ENCODE measurements at places on chromosomes 4 and X.

- DNase-seq: no peak
Measured at GRCh38 chr4:92814677-92815076, 510.9 kb downstream of the GRID2 start.

DNA sequence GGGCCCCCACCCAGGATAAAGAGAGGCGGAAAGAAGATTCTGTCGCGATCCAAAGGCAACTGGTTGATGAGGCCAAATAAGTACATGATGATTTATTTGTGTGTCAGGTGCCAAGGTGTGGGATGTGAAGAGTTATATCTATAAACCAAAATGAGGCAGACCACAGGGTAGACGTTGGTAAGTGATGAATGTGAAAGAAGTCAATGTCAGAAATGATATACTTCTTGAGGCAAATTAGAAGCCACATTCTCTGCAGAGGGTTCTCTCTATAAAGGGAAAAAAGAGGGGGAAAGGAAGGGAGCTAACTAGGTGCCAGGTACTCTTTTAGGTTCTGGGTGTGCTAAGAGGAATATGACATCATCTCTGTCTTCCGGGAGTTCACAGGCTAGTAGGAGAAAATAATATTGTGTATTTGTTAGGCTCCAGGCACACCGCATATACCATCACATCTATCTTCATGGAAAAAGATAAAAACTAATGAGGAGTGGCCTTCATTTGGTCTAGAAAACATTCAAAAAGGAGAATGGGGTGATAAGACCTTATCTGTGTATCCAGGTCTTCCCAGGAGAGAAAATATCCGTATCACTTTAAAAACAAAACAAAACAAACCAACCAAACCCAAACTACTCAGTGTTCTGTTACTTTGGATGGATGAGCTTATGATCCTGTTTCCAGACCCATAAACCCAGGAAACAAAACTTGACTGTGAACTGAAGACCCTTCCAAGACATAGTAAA lies 4.8 kb upstream of the SH2D1A start:
- no peak for DNase-seq

GRCh38 chrX:3286196-3286945 lies 60.1 kb downstream of the MXRA5 start:
- no peak for DNase-seq

GRCh38 chr4:6509587-6509986 lies 37.2 kb upstream of the PPP2R2C start:
- DNase-seq: no peak

DNA sequence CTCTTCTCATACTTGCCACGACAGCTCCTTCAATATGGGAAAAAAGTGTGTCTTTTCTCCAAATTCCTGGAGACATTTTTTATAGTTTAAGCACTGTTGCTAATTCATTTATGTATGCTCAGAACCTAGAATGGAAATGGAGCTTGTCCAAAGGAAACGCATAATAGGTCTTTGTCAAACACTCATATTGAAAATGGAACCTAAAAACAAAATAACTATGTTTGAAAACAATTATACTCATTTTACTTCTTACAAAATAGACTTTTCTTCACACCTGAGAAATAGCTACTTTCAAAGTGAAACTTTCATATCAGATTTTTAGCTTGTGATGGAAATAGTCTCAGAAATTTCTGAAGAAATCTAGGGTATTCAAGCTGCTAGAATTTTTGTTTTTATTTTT lies 529.7 kb upstream of the BOD1L1 start:
- DNase-seq: no peak

DNA sequence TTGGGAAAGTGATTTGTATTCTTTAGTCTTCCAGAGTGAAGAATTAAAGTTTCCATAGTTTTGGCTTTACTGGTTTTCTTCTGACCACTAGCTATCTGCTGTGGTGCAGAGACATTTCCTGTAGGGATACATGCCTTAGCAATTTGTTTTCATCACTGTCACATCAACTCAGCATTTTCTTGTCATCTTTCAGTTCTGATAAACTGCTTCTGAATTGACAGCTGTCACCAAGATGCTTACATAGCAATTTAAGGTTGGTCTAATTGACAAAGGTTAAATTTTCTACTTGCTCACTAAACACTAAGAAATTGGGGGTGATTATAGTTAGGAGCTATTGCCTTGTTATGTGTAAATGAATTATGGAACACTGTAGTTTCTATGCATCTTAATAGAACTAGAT lies 232.5 kb downstream of the TEX13A start:
- DNase-seq: no peak

- DNase-seq: no peak
Measured at GRCh38 chr4:16092682-16093319, 9.0 kb upstream of the PROM1 start.

DNA sequence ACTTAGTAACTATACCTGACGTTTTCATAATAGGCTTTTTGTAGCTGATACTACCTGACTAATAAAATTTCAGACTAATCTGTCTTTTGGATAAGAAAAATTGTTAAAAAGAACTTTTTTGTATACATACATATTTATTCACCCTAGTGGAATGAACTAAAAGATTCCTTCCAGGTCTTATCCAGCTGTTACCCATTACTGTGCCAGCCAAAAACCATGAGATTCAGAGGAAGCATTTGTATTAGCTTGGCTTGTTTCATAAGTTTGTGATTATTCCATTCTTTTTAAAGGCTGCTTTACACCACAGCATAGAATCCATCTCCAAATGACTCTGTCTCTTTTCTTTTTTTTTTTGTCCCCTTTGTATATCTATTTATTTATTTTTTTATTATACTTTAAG lies 149.4 kb downstream of the FAT4 start:
- DNase-seq: no peak

- DNase-seq: no peak
Measured at GRCh38 chr4:181307824-181308223, 935.4 kb upstream of the TENM3 start.

GRCh38 chr4:1217366-1217765 lies 31.6 kb downstream of the CTBP1 start:
- no peak for DNase-seq

DNA sequence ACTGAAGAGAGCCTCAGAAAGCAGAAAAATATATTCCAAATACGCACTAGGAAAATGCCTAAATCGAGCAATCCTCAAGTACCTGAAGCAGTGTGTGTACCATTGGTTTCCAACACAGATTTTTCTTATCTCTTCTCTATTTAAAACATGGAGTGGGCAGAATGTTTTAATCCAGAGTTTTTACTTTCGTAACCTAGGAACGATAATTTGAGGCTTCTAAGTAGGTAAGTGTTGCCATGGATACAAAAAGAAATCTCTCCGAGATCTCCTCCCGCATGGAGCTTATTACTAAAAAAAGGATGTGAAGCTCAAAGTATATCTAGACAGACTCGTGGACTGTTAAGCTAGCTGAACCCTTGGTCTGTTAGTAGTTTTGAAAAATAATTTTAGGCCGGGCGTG lies 23.0 kb upstream of the OTUD4 start:
- DNase-seq: no peak

- no peak for DNase-seq
Measured at GRCh38 chrX:41471786-41472185, 24.6 kb downstream of the NYX start.

DNA sequence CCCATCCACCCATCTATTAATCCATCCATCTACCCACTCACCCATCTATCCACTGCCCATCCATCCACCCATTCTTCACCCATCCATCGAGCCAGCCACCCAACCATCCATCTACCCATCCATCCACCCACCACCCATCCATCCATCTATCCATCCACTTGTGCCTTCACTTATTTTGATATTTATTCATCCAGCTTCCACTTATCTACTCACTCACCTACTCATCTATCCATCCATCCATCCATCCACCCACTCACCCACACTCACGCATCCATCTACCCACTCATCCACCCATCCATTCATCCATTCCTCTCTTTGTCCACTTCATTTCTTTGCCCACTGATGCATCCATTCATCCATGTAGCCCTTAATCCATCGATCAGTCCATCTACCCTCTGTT lies 72.9 kb upstream of the AFAP1 start:
- no peak for DNase-seq

DNA sequence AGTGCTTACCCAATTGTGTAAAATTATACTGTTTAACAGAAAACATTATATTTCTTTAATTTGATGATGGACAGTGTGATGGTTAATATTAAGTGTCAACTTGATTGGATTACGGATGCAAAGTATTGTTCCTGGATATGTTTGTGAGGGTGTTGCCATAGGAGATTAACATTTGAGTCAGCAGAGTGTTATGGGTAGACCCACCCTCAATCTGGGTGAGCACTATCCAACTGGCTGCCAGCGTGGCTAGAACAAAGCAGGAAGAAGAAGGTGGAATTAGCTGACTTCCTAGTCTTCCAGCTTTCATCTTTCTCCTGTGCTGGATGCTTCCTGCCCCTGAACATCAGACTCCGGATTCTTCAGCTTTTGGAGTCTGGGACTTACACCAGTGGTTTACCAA lies 42.1 kb downstream of the HS6ST2 start:
- no peak for DNase-seq

- no peak for DNase-seq
Measured at GRCh38 chr4:189513421-189513820, 427.3 kb upstream of the FRG1 start.

- no peak for DNase-seq
Measured at GRCh38 chr4:88880501-88881226, 176.3 kb downstream of the FAM13A start.

GRCh38 chr4:40316782-40317635 lies 18.1 kb upstream of the CHRNA9 start:
- peak; percentile 79 for DNase-seq

DNA sequence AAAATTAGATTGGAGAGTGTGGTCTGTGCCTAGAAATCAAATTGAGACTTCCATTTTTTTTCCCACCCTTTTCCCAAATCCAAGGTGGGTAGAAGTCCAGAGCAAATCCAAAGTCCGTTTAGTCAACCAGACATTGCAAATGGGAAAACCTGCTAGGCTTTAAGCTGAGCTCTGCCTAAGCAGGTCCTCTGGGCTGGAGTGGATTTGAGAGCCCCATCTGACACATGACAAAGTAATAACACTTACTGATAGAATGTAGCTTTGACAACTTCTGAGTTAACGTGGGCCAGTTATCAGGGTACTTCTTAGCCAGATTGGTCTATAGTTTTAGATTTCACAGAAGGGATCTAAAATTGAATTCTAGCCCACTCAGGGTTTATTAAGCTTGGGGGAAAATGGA lies 242.3 kb downstream of the GALNTL6 start:
- no peak for DNase-seq

GRCh38 chr4:5220028-5220427 lies 168.7 kb downstream of the STK32B start:
- DNase-seq: no peak

DNA sequence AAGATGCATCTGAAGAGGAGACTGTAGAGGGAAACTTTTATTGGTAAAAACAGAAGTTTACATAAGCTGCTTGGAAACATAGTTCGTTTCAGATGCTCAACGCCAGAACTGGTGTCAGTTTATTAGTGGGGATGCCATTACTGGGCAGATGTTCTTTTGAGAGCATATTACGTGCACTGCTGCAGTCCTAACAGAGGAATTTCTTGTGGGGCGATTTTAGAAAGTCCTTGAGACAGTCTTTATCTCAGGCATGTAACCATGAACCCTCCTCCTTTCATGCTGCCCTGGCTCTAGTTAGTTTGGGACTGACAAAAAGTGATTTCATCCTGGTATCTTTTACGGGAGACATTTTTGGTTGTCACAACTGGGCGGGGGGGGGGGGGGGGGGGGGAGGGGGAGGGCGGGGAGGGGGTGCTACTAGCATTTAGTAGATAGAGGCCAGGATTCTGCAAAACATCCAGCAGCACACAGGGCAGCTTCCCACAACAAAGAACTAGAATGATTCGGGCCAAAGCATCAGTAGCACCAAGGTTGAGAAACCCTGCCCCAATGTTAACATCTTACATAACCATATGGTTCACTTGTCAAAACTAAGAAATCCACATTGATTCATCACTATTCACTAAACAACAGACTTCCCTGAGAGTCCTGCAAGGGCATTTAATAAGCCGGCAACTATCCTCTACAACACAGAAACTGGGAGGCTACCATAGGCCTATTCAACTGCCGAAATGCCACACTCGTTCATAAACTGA lies 118.6 kb upstream of the FTHL17 start:
- no peak for DNase-seq

GRCh38 chr4:41211951-41212615 lies 2.3 kb downstream of the APBB2 start:
- DNase-seq: no peak

GRCh38 chrX:18468599-18468998 lies 43.2 kb downstream of the CDKL5 start:
- no peak for DNase-seq
